Amygdala (tissue), 56 donors: ENCODE measurements at places on chromosomes 13 and 19.
A peak's percentile ranks its signal among the peaks of the same experiment; 100 is the strongest.

GRCh38 chr19:31676271-31677004 lies 327.2 kb upstream of the TSHZ3 start:
- no peak for DNase-seq

DNA sequence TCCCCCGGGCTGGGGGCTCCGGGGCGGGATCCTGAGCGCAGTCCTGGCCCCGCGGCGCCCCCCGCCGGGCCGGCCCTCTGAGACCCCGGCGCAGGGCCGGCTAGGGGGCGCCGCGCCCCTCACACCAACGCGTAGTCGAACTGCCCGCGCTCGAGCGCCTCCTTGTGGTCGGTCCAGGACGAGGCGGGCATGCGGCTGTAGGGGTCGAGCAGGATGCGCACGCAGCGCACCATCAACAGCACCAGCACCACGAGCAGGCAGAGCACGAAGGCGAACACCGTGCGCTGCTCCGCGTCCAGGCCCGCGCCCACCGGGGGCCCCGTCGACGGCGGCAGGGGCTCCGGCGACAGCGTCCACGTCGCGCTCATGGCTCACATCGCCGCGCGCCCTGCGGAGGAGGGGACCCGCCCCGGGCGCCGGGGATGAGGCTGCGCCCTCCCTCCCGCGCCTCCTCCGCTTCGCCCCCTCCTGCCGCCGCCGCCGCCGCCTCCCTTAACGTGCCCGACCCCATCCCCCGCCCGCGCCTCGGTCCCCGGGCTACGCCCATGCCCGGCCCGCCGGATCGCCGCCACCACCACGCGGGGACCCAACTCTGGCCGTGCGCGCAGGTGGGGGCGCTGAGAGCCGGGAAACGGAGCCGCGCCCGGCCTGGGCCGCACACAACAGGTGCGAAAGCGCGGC lies 624 bp downstream of the CTXN1 start:
- DNase-seq: no peak

- no peak for DNase-seq
Measured at GRCh38 chr19:1986357-1987162, 29.0 kb downstream of the BTBD2 start.

DNA sequence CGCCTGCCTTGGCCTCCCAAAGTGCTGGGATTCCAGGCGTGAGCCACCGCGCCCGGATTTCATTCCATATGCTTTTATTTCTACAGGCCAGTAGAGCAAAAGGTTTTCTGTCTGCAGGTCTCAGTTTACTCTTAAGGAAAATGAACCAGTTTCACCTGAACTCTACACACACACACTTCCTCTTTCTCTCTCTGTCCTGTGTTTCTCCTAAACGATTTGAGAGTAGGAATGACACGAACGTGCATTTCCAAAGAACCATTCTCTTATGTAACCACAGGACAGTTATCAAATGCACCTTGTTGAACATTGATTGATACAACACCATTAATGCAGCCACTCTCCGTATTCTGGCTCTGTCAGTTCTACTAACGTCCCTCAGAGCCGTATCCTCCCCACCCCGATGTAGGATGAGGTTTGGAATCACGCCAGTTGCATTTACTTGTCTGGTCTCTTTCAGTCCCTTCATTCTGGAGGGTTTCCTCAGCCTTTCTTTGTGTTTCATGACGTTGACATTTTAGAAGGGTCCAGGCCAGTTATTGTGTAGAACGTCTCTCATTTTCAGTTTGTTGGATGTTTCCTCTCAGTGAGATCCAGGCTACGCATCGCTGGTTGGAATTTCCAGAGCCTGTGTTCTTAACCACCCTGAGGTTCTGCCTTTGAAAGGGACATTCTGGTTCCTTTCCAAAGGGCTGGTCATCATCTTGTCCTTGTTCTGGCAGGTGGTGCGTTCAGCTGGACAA lies 36.0 kb downstream of the BICRA start:
- no peak for DNase-seq

DNA sequence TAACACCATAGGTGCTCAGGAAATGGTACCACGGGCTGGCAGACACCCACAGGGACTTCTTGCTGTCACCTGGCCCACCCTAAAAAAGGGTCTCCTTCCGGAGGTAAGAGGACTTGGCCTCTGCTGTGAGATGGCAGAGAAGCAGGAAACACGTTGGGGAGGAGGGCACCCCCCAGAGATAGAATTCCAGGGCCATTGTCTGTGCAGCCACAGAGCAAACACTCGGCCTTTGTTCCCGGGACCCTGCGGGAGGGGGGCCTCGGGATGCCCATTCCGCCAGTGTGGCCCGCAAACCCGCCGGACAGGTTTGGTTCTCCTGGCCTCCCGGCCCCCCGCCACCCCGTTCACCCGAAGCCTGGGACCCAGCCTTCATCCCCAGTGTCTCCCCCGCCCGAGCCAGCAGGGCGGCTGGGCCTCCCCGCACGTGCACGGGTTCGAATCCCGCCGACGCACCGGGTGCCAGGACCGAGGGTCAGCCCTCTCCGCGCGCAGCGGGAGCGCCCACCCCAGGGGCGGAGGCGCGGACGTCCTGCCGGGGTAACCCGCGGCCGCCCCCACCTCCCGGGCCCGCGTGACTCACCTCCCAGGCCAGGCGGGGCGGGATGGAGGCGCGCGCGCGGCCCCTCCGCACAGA lies 714 bp downstream of the PLPP2 start:
- DNase-seq: peak; percentile 16

- DNase-seq: no peak
Measured at GRCh38 chr13:37656247-37656940, 57.8 kb upstream of the POSTN start.

DNA sequence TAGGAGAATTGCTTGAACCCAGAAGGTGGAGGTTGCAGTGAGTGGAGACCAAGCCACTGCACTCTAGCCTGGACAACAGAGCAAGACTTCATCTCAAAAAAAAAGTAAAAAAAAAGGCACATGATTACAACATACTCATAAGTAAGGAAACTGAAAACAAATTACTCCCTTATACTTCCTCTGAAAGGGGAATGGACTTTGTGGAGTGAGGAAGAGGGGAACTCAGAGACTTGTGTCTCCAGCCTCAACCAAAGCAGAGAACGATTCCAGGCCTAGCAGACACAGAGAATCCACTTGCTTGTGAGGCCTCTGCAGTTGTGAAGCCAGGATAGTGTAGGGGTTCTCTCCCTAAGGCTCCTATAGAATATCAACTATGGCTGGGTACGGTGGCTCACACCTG lies 4.3 kb upstream of the LATS2 start:
- no peak for DNase-seq

DNA sequence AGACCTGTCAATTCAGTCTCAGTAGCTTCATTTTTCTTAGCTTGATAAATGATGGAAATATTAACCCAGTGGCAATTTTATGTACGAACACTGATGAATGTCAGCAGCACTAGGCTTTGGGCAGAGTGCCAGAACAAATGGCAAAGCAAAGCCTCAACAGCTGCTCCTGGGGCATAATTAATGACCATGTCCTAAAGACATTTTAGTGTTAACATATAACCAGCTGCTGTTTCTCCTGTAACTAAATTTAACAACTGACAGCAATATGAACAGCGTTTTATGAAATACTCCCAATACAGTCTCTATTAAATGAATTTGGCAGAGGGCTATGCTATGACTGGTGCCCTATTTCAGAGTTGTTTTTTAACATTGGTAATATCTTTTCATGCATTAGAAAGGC lies 47.1 kb downstream of the ZNF568 start:
- no peak for DNase-seq

GRCh38 chr19:53537521-53538377 lies at the start of gene ZNF331:
Gene ZNF331 (plus strand): TSS chr19:53538145. CDS start chr19:53569377, 31,232 bp downstream.
- peak; percentile 77 for DNase-seq

GRCh38 chr13:73820688-73821087 lies 313.5 kb downstream of the KLF12 start:
- no peak for DNase-seq

DNA sequence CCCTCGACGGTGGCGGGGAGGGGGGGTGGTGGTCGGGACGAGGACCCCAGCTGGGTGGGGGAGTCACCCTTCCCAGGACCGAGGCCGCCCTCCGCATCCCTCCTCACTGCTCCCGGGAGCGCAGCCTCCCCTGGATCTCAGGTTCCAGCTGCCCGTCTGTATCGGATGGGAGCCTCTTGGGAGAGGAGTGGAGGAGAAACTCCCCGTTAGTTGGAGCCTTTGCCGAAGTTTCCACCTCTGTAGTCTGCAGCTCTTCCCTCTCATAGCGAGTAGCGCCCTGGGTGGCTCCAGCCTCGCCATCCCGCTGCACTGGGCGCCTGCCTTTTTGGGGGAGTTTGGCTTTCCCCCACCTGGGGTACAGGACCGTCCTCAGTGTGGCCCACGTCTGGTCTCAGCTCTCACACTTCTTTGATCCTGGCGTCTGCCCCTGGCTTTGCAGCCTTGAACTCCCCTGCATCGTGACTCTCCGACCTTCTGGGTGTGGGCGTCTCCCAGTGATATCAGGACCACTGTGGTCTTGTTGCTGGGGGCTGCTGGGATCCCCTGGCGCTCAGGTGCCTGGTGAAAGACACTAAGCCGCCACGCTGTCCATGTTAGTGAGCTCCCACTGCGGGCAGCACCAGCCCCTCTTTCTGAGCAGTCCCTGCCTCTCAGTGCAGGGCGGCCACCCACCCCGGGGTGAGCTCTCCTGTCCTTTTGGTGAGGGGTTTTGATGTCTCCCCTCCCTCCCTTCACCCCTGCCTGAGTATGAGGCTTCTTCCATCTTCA lies 1.1 kb downstream of the CNOT3 start:
- no peak for DNase-seq

GRCh38 chr19:14555918-14556661 lies 15.8 kb downstream of the NDUFB7 start:
- no peak for DNase-seq

- no peak for DNase-seq
Measured at GRCh38 chr13:43402380-43402779, 379.0 kb downstream of the DNAJC15 start.

GRCh38 chr19:39846678-39847486 lies 703 bp upstream of the FBL start:
- no peak for DNase-seq

GRCh38 chr13:80116107-80116506 lies 224.8 kb downstream of the SPRY2 start:
- no peak for DNase-seq

DNA sequence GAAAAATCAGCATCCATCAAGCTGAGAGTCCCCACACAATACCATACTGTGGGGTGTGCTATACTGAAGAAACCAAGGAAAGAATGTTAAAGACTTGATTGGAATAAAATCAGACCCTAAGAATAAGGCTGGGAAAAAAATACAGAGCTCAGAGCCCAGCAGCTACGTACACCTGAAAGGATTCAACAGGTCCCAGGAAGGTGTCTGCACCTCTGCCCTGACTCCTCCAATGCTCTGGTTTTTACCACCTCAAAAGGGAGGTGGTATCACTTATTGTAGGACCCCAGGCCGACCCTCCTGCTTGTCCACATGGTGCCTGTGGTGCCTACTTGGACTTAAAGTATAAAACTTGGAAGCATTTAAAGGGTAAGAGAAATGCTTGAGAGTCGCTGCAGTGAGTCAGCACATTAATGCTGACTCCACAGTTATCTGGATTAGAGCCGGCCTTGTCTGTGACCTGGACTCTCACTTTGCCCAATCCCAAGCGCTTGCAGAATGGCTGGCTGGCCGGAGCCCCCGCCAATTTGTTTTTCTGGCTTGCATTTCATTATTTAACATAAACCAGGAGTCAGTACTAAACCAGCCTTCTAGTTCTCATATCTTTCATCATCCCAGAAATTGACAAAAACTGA lies 110.1 kb downstream of the FGF14 start:
- no peak for DNase-seq
